ENCODE measurements at places on chromosomes 2 and 18. TPM values are rescaled to one million over a fixed set of nuclear protein-coding genes. Genes with fewer than 3 reads are reported as not detected.

DNA sequence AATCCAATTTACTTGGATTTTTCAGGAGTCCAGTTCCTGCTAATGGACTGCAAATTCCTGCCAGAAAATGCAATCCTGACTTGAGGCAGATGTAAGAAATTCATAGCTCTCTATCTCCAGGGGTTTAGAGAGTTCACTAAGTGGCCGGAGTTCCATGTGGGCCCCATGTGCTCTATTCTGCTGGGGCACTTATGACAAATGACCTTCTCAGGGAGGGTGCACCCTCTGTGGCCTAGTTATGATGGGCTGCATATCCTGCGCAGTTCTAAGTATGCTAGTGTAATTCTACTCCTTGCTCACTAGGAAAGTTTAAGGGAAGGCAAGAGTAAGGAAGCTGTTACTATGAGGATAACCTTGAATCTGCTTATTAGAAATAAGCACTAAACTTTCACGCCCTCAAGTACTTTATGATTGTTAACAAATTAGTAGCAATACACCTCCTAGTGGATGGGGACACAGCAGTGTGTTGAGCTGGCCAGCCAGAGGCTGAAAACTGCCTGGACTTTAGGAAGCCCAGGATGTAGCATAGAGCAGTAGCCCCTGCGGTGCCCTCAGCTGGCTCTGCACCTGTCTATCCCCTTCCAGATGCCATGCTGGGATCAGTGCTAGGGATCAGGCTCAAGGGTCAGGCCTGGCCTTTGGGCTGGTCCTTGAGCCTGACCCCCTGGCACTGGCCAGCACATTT lies 14.4 kb downstream of the SMYD1 start:
- no peak for DNase-seq

GRCh38 chr2:151071382-151071781 lies 190.3 kb downstream of the RBM43 start:
- no peak for DNase-seq

- DNase-seq = no peak
These were observed 33.9 kb upstream of the INHBB start for GRCh38 chr2:120312076-120312475.

Gene IL1B
- 1.0 TPM for total RNA-seq

DNA sequence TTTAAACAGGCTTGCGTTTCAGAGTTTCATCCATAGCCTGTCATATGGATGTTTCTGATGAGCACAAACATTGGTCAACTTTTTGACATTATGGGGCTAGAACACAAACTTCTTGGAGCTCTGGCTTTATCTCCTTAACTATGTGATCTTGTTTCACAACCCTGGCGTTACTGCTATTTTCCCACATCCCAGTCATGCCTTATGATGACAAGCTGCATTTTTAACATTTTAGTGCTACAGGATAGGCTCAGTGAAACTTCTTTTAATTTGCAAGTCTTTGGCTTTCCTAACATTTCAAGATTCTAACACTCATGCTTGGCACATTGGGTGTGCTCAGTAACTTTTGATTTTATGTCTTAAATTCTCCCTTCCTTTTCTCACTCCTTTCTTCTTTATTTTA lies 21.0 kb upstream of the PDE1A start:
- no peak for DNase-seq

DNA sequence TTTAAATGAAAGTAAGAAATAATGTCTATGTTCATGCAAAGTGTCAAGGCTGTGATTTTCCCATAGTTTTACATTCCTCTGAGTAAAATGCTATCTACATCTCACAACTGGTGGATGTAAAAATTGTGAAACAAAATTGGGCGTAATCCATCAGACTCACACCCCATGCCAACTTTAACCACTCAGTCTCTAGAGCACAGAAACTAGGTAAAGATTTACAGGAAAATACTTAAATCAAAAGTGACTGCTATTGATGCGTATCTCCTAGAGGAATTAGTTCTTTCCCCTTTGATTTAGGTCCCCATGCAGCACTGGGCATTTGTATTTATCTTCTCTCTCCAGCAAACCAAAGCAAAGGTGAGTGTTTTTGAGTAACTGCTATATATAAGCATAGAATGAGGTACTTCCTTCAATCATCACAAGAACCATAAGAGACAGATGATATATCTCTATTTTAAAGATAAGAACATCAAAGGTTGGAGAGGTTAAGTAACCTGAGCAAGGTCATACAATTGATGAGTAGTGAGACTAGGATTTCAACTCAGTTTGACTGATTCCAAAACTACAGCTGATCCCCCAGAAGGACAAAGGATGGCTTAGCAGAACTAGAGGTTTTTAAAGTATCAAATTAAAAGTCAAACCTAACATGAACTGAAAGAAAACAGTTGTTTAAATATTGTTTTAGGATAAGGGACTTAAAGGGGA lies 594.0 kb upstream of the ACVR2A start:
- DNase-seq = no peak

GRCh38 chr2:47086571-47086970 lies 68.5 kb downstream of the STPG4 start:
- DNase-seq = peak; percentile 81
